8988T (cell line): ENCODE measurements at places on chromosomes 2 and 18.
A peak's percentile ranks its signal among the peaks of the same experiment; 100 is the strongest.

GRCh38 chr2:134142903-134143302, 111.0 kb upstream of the MGAT5 start:
- DNase-seq, result peak; percentile 66

DNA sequence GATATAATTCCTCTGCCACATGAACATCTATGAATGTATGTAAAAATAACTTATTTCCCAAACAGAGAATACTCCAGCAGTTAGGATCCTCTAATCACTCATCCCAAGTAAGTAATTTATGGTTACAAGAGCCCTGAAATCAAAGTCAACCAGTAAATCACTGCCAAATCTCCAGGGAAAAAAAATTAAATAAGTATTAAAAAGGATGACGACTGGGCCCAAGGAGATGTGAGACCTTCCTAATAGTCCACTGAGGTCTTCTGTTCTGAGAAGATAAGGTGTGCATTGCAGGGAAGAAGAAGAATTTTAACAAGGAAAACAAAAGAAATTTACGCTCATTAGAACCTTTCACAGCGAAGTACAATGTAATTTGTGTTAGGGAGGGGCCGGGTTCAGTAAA, 28.0 kb upstream of the WDR75 start:
- no peak for DNase-seq

GRCh38 chr2:38233231-38233983, 143.7 kb downstream of the ATL2 start:
- no peak for DNase-seq

GRCh38 chr18:79525556-79526467, 130.1 kb downstream of the NFATC1 start:
- no peak for DNase-seq

GRCh38 chr2:66462501-66462825, 27.5 kb downstream of the MEIS1 start:
- DNase-seq, result no peak

DNA sequence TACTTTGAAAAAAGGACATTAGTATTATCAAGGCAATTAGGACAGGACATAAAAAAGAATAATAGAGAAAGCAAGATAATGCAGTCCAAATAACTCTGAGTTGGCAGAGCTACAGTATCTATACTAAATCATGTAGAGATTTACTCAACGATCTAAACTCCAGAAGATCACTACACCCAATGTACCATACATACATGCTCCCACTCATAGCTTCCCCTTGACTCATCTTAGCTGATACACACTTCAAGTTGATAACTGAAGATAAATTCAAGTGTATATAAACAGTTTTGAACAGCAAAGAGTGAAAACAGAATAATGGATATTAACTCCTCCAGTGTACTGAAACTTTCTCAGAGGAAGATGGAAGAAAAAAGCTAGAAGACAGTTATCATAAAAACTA, 78.5 kb downstream of the SESTD1 start:
- no peak for DNase-seq

DNA sequence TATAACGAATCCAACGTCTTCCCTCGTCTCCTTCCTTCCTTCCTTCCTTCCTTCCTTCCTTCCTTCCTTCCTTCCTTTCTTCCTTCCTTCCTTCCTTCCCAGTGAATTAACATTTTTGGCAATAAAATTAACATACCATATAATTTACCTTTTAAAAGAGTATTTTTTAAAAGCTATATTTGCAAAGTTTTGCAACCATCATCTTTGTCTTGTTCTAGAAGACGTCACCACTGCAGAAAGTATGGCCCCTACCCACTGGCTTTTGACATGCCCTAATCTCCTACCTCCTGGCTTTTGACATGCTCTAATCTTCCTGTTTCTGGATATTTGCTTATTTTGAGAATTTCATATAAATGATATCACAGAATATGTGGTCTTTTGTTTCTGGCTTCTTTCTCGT, 1023.9 kb upstream of the ZEB2 start:
- no peak for DNase-seq

GRCh38 chr18:5890331-5891183, 4.8 kb downstream of the TMEM200C start:
- no peak for DNase-seq

DNA sequence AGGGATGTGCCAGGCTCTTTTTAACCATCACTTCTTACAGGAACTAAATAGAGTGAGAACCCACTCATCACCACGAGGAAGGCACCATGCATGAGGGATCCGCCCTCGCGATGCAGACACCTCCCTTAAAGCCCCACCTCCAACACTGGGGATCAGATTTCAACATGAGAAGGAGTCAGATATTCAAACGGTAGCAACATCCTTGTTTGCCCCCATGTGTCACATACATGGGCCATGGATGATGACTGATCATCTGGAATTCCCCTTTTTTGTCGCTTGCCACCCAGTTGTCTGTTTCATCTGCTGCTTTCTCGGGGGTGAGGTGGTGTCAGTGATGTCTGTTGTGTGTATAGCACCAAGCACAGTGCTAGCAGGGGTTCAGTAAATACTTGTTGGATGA, 57.9 kb downstream of the NCK2 start:
- no peak for DNase-seq

GRCh38 chr2:134099273-134099672, 154.6 kb upstream of the MGAT5 start:
- DNase-seq, result no peak

DNA sequence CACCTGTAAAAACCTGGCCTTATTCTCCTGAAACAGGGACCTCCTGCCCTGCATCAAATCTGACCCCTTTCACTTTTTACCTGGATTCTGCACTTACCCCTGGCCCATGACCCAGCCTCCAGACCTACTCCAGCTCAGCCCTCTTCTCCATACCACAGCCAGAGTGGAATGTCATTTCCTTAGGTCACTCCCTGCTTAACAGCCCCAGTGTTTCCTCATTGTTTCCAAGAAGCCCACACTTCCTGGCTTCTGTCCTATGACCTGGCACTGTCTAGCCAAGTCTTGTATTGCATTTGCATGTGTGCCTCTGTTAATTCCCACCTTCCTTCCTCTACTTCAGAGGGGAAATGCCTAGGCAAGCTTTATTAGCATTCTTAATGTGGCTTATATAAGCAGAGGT, 51.4 kb upstream of the TRIB2 start:
- no peak for DNase-seq

DNA sequence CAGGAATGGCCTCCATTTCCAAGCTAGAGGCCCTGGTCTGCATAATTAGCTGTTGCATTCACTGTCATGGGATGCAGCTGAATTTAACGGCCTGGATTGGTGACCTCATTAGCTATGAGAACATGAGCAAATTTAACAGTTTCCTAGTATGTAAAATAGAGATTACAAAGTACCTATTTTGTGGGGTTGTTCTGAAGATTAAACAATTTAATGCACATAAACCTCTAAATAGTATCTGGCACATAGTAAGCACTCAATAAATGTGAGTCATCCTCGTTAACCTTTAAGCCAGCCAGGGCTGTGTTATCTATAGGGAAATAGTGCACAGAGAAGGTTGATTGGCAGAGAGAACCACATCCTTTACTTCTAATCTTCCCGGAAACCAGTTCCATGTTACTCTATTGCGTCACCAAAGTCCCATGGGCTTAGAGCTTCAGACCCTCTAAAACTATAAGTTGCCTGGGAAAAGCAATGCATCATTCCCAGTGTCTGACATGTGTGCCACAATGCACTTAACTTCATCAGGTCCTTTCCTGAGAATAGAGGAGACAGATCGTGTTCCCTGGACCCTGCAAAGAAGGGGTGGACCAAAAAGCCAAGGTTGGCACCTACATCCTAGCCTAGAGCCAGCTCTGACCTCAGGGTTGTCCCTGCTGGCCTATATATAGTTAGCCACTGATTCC, 196.5 kb downstream of the LNPK start:
- DNase-seq, result no peak

DNA sequence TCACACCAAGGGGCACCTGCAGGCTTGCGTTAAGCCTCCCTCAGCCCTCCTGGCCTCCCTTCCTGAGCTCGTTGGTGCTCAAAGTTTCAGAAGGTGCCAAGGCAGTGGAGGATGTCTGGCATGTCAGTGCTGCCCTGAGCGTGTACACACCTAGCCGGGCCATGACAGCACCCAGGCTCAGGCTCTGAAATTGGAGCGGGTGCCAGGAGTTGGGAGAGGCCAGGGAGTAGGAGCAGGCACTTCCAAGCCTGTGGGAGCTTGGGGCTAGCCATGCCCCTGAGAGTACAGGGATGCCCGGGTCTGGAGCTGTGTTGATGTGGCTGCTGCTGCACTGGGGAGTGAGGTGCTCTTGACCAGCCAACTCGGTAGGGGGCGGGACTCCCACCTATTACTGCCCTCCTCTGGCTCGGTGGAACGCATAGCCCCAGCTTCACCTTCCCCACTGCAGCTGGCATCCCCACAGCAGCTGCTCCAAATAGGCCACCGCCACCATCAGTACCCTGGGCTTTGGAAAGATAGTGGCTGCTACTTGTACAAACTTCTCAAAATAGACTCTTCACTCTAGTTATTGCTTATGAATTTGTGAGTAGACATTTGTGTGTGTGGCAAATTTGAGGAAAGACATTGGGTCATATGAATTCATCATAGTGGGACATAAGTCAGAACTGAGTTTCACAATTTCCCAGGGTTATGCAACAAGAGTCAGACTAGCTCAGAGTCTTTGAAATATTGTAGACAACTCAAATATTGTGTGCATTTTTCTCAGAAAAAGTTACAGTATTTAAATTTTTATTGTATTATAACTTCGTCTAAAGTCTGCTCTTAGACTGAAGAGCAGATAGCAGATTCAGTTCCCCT, 6.8 kb upstream of the PCARE start:
- no peak for DNase-seq

GRCh38 chr18:63969942-63970808, at the start of gene SERPINB8:
SERPINB8 (plus strand) TSS chr18:63970081; CDS start chr18:63978309, 8,228 bp downstream.
- DNase-seq, result peak; percentile 15

GRCh38 chr18:12076424-12077140, 17.1 kb upstream of the ANKRD62 start:
- peak; percentile 49 for DNase-seq

DNA sequence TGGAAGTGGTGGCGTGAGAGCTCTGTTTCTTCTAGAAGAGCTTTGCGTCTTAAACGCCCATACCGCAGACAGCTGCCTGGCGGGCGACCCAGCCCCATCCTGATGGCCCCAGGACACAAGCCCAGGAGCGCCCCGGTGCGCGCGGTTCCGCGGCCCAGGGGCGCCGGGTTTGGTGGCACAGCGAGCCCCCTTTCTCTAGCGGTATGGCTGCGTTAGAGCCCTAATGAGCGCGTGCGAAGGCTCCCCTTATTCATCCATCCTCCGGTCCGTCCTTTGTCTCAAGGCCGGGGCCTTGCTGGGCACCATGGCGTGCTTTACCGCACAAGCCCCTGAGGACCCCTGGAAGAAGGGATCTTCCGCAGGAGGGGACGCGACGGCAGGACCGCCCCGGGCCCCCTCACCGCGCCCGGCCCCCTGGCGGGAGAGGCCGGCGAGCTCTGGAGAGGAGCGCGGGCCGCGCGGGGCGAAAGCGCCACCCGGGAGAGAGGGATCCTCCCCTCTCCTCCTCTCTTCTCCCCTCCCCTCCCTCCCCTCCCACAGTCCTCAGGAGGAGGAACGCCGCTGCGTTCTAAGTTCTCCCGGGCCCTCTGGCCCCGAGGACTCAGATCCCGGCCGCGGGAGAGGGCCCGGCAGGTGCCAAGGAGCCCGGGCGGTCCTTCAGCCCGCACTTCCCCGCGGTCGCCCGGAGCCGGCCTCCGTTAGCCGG, 626 bp upstream of the SLC1A4 start:
- DNase-seq, result peak; percentile 71

- DNase-seq, result no peak
Measured at GRCh38 chr2:160934991-160935390, 225.2 kb upstream of the TANK start.

- DNase-seq, result no peak
Measured at GRCh38 chr18:48394176-48394575, 15.0 kb downstream of the ZBTB7C start.

DNA sequence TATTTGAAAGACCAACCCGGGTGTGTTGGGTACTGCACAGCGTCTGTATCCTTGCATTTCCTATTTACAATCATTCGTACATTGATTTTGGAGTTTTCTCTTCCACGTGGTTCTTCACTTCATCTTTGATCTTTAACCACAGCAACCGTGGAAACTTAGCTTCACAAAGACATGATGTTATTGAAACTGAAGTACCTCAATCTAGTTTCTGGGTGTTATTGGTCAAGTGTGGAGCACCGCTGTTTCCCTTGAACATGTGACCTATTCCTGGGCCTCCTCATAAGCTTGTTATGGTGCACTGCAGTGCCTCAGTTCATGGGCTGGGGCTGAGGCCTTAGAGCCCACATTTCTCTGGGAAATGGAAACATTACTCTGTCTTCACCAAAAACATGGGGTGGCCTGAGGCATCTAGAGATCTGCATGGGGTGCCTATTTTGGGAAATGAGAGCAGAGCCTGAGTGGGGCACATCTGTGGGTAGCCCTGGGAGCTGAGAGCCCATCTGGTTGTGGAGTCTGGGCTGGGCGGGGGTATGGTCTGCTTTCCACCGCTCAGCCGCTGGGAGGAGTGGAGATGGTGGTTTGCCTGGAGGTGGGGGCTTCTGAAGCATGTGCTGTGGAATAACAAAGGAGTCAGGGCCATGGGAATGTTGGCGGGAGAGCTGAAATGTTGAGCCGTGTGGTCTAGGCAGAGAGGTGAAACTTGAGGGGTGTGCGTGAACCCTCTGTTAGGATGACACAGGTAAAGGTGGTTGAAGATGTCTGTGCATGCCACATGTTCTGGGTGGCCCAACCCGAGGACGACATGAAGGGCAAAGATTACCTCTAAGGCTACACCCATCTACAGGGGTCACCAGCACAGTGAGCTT, 37.4 kb downstream of the ZNF236 start:
- DNase-seq, result no peak

- DNase-seq, result no peak
Measured at GRCh38 chr18:32157580-32157979, 32.3 kb upstream of the MEP1B start.

- no peak for DNase-seq
Measured at GRCh38 chr2:164913640-164914350, 41.5 kb downstream of the SLC38A11 start.

DNA sequence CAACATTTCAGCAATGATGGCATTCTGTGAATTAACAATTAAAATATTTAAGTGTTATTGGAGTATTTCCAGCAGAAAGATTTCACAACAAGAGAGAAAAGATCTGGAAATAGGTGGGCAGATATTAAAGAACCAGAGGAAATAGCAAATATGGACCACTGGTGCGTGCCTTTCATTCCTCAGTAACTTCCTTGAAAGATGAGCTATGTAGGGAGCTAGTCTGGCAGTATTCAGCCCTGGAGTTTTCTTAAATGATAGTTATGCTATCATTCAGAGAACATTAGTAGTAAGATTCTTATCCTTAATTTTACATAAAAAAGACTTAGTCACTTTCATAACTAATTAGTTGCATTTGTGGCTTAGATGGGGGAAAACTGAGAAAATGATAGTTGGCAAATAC, 41.5 kb downstream of the TANC1 start:
- DNase-seq, result no peak
